ENCODE measurements at places on chromosomes 2 and 18.

- no peak for DNase-seq
Observed at GRCh38 chr2:32008805-32009515, 1.8 kb downstream of the MEMO1 start.

GRCh38 chr2:232903989-232904388 lies 33.9 kb downstream of the SNORC start:
- DNase-seq = no peak

DNA sequence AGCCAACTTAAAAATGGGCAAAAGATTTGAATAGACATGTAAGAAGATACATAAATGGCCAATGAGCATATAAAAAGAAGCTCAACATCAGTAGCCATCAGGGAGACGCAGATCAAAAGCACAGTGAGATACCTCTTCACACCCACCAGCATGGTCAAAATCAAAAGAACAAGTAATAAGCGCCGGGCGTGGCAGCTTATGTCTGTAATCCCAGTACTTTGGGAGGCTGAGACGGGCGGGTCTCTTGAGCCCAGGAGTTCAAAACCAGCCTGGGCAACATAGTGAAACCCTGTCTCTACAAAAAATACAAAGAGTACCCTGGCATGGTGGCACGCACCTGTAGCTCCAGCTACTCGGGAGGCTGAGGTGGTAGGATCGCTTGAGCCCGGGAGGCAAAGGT lies 4.6 kb upstream of the CIB4 start:
- no peak for DNase-seq

DNA sequence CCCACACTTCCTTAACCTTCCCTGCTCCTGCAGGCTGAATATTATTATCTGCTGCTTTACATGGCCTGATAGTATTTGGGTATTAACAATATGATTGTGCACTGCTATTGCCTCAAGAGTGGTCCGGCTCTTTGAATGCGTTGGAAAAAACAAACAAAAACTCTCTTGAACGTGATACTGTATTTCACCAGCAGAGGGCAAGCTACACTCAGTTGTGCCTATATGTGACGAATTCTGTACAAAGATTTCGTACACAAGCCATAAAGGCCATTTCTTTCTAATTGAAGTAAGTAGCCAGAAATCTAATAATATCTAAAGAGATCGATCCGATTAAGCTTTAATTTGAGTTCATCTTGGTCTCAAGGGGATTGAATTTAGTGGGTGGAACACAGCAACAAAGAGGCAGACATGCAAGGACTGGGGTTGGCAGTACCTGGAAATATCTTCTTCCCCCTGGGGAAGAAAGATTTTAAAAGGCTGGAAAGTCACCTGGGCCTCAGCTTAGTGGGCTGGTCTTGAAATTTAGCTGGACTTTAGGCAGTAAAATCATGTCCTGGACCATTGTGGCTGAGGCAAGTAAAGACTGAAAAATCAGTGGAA lies 49.3 kb upstream of the RAB6D start:
- peak; percentile 45 for DNase-seq

- no peak for DNase-seq
Observed at GRCh38 chr2:110748489-110748867, 16.1 kb downstream of the ACOXL start.

DNA sequence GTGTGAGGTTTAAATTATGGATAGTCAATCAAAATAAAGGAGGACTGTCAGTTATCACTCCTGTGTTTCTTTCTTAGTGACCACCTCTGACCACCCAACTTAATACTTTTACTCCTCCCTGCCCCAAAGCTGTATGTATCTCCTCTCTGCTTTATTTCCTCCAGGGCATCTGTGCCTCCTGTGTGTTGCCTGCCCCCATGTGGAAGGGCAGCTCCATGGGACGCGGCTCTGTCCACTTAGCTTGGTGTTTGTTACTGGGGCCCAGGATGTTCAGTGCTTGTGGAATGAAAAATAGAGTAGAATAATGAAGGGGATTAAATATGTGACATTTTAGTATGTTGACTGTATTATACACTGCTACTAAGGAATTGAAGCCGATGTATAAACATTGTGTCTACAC lies 9.8 kb downstream of the ACP1 start:
- DNase-seq = no peak

DNA sequence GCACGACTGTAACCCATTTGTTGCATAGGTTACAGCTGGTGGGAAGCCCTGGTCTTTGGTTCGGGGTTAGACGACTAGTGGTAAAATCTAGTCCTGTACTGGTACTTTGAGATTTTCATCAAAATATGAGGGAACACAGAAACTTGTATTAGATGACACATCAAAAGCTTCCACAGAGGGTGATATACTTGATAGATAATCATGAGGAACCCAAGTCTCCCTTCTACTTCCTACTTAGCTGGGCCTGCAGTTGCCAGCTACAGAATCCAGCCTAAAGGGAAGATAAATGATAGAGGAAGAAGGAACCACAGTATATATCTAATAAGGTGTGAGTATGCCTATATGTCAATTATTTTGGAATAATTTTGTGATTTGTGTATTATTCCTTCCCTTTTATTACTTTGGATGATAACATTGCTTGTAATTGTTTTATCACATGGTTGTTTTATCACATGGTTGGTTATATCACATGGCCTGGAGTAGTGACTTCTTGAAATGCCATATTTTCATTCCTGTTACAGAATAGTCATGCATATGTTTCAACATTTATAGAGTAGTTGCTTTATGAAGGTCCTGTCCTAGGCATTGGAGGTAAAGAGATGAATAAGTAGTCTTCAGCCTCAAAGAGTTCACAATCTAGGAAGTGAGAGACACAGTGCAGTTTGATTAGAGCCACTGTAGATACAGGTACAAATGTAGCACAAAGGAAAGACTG lies 2.9 kb downstream of the AGPS start:
- no peak for DNase-seq

DNA sequence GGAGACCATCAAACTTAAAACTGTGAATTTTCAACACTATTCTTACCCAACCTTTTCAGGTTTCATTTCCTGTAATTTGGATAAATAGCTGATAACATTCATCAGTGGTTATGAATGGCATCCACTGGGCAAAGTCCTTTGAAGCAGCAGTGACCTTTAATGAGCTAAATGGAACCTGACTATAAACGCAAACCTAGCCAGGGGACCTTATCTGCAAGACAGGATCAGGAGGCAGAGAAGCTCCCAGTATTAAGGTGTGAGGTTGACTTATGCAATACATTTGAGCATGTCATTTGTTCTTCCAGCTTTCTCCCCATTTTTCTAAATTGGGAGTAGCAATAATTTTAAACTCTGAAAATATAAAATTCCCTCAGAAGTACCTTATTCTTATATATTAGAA lies 38.4 kb downstream of the CREG2 start:
- no peak for DNase-seq

DNA sequence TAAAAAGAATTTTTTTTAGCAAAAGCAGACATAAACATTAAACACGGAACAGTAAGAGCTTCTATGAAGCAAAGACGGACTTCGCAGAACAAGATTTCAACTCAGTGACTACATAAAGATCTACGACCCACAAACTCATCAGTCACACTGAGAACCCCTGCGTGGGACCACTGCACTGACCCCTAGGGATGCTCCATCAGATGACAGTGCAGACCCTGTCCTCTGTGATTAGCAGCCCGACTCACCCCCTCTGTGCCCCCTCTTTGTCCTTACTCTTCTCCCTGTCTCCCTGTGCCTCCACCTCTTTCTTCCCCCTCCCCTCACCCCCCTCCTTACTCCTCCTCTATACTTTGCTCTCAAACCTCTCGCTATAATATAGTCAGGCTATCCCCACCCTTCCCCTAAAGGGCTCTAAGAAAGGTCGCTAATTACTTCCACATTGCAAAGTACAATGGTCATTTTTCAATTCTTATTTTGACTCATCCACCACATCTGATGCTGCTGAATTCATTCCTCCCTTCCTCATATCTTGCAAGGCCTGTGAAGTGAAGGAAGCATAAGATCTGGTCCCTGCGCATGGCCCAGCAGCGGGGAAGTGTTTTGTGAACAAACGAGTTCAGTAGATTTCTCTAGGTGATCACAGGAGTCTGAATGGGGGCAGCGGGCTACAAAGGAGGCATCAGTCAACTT lies 89.3 kb downstream of the CABYR start:
- no peak for DNase-seq

DNA sequence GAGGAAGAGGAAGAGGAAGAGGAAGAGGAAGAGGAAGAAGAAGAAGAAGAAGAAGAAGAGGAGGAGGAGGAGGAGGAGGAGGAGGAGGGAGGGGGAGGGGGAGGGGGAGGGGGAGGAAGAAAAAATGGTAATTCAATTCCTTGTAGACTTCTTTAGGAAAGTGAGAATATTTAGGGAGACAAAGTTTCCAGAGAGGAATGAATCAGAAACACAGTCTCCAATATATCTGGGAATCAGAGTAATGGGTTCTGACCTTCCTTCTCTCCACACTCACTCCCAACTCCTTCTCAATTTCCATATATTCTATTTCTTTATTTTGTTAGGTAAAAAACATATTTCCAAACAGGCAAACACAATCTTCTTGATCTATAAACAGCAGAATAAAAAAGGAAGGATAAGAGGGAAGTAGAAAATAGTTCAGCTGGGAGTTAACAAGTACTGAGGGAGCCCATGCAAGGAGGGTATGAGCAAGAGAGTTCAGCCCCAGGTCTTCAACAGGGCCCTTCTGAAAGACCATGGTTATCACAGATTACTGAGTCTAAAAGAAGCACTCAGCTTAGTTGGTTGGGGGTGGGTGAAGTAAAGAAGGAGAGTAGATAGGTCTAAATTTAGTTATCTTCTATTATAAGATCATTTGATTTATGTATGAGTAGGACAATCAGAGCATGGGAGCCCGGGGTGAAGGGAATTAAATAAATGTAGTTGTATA lies 480.8 kb downstream of the NRXN1 start:
- no peak for DNase-seq

- DNase-seq = no peak
Observed at GRCh38 chr2:61943251-61943650, 37.8 kb downstream of the COMMD1 start.

GRCh38 chr2:239291475-239292350 lies 109.1 kb downstream of the HDAC4 start:
- peak; percentile 55 for DNase-seq

- DNase-seq = no peak
Observed at GRCh38 chr2:112665113-112665780, 19.5 kb downstream of the SLC20A1 start.

DNA sequence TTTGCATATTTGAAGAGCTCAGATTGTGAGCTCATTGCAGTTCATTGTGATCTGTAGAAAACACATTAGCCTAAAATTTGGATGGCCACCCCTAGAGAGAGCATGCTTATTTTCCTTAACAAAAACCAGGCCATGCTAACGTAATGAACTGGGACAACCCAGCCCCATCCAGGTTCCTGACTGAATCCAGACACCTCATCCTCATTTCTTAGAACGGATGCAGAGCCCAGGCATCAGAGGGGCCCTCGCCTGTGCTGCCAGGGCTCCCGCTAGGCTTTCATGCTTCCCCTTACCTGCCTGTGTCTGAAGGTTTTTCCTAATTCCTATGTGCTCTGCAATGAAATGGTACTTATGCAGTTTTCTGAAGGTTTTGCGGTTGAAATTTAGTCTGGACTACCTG lies 171.1 kb downstream of the CCDC102B start:
- no peak for DNase-seq

DNA sequence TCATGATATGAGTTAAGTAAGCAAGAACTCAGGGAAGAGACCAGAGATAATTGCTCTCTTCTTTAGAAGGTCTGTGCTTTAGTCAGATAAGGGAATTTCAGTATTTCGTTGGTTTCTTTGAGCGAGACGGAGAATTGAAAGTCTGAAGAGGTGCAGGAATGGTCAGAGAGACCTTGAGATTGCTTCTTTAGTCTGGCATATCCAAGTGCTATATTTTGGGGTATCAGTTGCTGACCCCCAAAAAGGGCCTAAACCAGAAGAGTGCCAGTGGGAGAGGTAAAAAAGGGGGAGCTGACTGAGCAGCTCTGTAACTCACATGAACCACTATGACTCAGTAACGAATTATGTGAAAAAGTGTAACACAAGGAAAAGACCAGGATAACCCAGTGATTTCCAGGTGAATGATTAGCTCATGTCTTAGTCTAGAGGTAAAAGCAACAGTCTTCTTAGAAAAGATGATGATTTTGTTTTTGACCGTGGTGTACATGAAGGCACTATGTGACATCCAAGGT lies 932.9 kb downstream of the TDRD15 start:
- DNase-seq = no peak

- DNase-seq = no peak
Observed at GRCh38 chr2:236054621-236055305, 113.4 kb downstream of the GBX2 start.

DNA sequence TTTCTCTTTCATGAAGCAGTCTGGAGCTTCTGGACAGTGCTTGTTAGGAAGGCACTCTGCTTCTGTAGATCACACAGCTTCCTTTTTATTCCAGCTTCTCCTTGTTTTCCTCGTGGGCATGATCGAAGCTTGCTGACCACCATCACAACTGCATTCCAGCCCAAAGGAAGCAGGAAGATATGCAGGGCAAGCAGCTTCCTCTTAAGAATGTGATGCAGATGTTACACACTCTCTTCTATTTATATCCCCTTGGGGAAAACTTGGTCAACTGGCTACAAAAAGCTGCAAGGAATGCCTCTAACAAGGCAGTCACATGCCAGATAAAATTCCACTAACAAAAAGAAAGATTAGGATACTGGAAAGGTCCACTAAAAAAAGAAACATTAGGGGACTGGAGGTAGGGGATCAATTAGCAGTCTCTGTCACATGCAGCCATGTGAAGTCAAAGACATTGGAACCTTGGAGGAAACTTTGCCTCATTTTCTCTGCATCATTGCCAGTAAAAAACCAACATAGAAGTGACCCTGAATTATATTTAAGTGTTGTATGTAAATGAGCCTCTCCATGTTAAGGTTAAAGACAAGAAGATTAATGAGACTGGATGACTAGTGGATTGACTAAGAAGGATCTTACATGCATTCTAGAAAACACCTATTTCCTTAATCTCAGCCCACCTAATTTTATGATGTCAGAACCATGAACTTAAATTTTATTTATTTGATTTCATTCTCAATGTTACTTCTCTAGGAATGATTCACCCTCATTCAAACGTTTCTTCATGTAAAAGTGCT lies 98.3 kb downstream of the NAB1 start:
- no peak for DNase-seq

DNA sequence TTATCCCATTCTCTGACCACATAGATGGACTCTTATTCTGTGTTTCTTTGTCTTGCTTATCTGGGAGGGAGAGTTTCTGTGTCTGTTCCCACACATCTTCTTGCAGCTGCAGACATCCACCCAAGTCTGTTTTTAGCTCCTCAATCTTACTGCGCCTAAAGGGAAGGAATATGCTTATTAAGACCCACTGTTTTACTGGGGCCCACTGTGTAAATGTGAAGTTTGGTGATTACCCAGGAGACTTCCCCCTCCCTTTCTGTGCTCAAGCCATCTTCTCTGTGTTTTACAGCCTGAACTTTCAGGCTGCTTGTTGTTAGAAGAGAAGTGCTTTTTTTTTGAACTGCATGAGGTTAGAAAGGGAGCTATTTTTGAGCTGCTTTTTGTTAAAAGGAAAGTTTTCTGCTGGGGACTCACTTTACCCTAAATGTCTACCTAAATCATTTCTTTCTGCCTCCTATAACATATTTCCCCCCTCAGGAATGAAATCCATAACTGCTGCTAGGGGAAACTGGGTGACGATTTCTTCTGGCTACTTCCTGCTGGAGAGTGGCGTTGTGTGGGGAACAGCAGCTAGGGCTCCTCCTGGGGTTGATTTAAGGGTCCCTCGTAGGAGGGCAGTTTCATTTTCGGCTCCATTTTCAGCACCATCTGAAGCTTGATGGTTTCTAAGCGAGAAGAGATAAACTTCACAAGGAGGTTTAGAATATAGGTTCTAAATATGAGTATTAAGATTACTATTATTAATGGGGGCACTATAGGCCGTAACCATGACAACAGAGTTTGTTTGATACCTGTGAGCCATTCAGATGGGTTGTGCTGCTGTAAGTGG lies 39.5 kb upstream of the GMCL1 start:
- no peak for DNase-seq

GRCh38 chr2:50402654-50402960 lies 629.3 kb downstream of the NRXN1 start:
- no peak for DNase-seq
